Breast epithelium (tissue), 4 donors: ENCODE measurements at places on chromosomes 16 and 17. TPM values are rescaled to one million over a fixed set of nuclear protein-coding genes. Genes with fewer than 3 reads are reported as not detected.
A peak's percentile ranks its signal among the peaks of the same experiment; 100 is the strongest.

PLCG2 gene
- total RNA-seq, result 24.3 TPM

LIG3 gene
- 159 TPM for total RNA-seq

LITAFD gene
- total RNA-seq, result not detected

BOLA2 gene
- 16.2 TPM for total RNA-seq

CDH3 gene
- 39.0 TPM for total RNA-seq

HSPB9 gene
- total RNA-seq, result not detected

KCNH4 gene
- not detected for total RNA-seq

CES1 gene
- 22.0 TPM for total RNA-seq

GRCh38 chr16:58021661-58022551 lies 3.6 kb upstream of the MMP15 start:
- no peak for DNase-seq

- DNase-seq, result no peak
Observed at GRCh38 chr16:81094771-81095251, 1.4 kb downstream of the GCSH start.

- no peak for DNase-seq
Observed at GRCh38 chr16:69513180-69513966, 52.4 kb upstream of the NFAT5 start.

DNA sequence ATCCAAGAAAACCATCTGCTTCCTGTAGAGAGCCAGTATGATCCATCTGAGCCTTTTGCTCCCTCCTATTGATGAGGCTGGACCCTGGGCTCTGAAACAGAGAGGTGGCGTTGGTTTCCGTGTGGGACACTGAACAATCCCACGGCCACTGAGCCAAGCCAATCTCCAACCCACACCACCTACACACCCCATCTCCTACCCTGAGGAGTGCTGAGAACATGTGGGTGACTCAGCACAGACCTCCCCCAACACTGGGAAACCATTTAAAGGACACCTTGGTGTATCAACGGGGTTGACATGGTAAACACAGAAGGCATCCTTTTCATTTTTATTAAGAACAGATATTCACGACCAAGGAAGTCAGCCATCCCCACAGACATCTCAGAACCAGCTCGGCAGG lies 332.1 kb downstream of the SLC39A11 start:
- DNase-seq, result no peak

GRCh38 chr16:58211846-58212245 lies 13.9 kb upstream of the CSNK2A2 start:
- DNase-seq, result no peak

DNA sequence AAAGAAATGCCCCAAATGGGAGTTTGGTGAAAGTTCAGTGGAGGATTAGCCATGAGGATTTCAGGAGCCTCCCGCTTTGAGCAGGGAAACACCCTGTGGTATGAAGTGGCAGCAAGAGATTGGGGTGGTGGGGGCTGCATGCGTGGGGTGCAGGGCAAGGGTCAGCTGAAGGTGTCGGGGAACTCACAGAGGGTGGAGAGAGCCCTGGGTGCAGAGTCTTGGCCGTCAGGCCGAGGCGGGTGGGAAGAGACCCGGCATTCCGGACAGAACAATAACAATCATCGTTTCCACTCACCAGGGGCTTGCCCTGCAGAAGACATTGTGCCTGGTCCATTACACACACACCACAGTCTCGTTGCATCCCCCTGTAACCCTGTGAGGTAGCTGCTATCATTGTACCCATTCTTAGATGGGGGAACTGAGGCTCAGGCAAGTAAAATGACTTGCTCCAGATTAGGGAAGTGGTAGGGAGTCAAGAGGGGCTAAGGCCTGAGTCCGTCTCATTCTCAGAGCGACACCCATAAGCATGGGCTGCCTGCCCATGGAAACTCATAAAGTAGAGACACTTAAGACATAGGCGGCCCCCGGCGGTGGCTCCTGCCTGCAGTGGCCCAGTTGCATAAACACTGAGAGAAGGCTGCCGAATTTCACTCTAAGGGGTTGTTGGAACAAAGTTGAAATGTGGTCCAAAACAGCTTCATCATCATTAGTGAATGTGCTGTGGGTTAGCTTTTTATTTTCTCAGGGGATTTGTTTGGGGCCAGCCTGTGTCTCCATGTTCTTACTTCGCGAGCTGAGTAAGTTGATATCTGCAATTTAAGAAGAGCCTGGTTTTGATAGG lies 93.3 kb downstream of the CMIP start:
- DNase-seq, result no peak

DNA sequence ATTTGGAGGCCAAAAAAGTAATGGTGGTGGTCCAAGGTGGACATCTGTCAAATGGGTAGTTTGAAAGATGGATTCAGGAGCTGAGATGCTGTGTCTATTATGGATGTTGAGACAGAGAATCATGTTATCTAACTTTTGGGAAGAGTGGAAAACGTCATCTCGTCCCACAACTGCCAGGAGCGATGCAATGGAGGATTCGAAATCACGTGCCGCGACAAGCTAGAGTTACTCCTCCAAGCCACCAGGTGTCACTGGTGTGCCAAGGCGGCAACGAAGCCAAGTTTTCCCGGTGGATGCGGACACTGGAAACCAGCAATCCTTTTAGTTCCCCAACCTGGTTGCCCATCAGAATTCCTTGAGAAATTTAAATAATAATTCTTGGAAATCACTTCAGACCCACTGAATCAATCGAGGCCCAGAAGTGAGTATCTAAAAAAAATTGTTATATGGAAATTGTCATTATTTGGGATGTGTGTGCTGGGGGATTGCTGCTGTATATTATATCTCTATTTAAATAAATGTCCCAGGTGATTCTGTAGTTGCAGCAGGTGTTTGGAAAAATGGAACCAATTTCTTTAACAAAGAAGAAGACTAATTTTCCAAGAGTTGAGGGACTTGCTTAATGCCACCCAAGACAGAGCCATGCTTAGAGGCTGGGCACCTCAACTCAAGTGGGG lies 206.1 kb downstream of the HAPSTR1 start:
- no peak for DNase-seq

DNA sequence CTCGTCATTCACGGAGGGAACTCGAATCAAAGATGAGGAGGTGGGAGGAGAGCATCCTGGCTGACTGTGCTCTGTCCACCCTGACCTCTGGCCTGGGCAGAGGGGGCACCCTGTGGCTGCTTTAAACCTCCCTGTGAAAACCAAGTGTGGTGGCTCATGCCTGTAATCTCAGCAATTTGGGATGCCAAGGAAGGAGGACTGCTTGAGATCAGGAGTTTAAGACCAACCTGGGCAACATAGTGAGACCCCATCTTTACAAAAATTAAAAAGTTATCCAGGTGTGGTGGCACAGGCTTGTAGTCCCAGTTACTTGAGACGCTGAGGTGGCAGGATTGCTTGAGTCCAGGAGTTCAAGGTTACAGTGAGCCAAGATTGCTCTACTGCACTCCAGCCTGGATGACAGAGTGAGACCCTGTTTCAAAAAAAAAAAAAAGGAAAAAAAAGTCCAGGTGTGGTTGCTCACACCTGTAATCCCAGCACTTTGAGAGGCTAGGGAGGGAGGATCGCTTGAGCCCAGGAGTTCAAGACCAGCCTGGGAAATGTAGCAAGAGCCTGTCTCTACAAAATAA lies 5.8 kb upstream of the CDK3 start:
- DNase-seq, result no peak

- no peak for DNase-seq
Observed at GRCh38 chr17:32875923-32876416, 954 bp downstream of the MYO1D start.

- DNase-seq, result no peak
Observed at GRCh38 chr17:17883801-17884200, 47.0 kb upstream of the SREBF1 start.

GRCh38 chr17:8488901-8489300 lies 53.2 kb downstream of the NDEL1 start:
- no peak for DNase-seq

GRCh38 chr16:85819771-85820170 lies 20.3 kb downstream of the COX4I1 start:
- DNase-seq, result no peak

DNA sequence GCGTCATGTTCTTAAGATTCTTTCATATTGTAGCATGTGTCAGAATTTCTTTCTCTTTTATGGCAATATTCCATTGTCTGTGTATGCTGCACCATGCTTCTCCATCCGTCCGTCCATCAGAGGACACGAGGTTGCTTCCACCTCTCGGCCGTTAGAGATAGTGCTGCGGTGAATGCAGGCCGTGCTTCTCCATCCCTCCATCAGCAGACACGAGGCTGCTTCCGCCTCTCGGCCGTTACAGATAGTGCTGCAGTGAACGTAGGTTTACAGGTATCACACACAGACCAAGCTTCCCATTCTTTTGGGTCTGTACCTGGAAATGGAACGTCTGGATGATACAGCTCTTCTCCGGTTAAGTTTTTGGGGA lies 113.5 kb downstream of the CMIP start:
- DNase-seq, result no peak

- peak; percentile 57 for DNase-seq
Observed at GRCh38 chr17:78979780-78980623, at the start of gene LGALS3BP. Gene LGALS3BP (minus strand): TSS chr17:78979923. CDS start chr17:78977191, 2,732 bp downstream.

- DNase-seq, result no peak
Observed at GRCh38 chr17:46026166-46027047, 27.4 kb downstream of the STH start.

DNA sequence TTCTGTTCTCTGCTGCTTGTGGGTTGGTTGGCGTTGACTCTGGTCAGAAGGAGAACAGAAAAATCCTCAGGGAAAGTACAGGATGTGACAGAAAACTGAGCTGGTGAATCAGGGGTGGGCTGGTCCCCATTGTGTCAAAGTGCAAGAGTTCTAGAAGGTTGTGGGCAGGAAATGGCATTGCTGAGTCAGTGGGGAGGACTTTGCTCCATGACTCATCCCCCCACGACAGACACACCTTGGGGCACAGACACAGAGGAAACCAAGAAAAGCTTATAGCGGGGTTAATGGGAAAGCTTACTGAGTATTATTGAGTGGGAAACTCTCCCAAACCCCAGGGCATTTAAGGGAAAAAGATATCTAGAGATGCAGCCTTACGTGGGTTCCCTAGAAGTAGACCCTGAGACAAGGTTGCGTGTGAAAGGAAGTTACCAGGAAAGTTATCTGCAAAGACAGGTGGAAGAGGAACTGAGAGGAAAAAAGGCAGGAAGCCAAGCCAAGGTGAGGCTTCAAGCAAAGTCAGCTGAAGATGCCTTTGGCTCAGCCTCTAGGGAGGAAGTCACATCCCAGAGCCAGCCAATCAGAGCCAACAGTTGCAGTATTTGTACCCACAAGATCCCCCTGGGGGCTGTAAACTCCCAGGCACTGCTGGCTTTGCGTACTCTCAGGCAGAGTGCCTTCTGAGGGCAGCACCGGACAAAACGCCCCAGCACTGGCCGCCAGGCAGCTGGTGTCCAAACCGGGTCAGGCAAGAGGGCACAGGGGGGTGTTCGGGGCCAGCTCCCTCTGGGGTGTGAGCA lies 86.4 kb downstream of the FOXL1 start:
- no peak for DNase-seq

GRCh38 chr16:84109598-84110335 lies 7.0 kb downstream of the MBTPS1 start:
- DNase-seq, result no peak

GRCh38 chr17:64070213-64070612 lies 49.8 kb upstream of the ICAM2 start:
- DNase-seq, result no peak

- no peak for DNase-seq
Observed at GRCh38 chr16:9092282-9092977, 986 bp downstream of the HAPSTR1 start.

DNA sequence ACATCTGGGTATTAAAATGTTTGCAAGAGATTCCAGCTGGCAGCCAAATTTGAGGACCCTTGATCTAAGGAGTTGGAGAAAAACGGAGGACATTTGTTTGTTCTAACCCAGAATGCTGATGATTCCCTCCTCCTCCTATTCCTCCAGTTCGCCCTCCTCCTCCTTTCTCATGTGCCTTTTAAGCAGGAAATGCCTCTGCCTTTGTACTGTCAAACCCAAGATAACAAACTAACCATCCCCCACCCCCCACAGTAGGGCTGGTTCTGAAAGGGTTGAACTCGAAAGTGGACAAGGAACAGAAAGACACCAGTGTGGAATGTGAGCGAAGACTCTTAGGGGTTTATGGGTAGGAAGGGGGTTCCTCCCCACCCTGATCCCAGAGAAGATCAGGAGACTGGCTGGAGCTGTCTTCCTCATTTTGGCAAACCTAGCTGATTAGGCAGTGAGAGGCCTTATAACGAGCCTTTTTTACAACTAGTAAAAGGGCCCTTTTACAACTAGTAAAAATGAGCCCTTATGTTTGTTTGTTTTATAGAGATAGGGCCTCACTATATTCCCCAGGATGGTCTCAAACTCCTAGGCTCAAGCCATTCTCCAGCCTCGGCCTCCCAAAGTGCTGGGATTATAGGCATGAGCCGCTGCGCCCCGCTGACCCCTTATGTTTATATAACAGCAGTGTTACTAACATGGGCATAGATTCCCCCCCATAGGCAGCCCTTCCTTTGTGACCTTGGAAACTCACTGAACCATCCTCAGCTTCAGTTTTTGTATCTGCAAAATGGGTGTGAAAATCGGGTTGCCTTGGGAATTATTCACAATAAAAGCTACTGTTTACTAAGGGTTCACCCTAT lies 975 bp downstream of the CHD9 start:
- no peak for DNase-seq

DNA sequence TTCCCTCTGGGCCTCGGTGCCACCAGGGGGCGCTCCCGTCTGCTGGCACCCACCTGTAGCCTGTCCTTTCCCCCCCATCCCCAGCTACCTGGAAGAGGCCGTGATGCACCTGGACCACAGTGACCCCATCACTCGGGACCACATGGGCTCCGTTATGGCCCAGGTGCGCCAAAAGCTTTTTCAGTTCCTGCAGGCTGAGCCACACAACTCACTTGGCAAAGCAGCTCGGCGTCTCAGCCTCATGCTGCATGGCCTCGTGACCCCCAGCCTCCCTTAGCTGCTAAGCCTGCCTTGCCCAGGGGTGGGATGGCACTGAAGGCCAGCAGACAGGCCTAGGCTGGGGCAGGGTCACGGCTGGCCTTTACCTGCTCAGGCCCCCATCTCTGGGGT lies 818 bp upstream of the NRN1L start:
- DNase-seq, result no peak

DNA sequence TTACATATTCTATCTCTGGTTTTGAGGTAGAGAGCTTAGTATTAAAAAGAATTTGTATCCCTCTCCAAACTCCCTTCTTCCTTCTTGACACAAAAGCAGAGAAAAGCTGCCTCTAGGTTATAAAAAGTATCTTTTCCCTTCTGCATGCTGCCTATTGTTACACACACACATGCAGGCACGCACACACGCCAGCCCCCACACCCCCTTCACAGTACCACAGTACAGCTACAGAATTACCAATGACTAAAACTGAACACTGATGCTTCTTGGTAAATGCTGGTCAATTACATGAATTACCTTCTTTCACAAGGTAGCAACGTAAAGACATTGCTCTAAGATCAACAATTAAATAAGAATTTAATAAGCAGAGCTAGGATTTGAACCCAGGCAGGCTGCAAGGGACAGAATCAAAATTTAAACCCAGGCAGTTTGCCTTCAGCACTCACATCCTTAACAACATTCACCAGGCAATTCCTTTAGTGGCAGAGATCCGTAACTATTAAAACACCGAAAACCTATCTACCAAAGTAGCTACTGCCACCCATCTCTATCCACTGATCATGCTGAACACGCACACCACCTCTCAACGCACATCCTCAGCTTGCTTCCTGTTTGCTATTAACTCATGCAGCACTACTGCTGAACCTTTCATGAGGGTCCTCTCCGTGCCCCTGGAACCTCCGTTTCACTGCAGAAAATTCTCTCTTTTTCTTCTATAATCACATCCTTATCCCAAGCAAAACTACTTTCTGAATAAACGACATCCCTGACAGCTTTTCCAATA lies 37.8 kb downstream of the YWHAE start:
- DNase-seq, result no peak
